ENCODE measurements at places on chromosomes 11 and 22. TPM values are rescaled to one million over a fixed set of nuclear protein-coding genes. Genes with fewer than 3 reads are reported as not detected.

Gene MS4A7
- 0.83 TPM for polyA plus RNA-seq

DNA sequence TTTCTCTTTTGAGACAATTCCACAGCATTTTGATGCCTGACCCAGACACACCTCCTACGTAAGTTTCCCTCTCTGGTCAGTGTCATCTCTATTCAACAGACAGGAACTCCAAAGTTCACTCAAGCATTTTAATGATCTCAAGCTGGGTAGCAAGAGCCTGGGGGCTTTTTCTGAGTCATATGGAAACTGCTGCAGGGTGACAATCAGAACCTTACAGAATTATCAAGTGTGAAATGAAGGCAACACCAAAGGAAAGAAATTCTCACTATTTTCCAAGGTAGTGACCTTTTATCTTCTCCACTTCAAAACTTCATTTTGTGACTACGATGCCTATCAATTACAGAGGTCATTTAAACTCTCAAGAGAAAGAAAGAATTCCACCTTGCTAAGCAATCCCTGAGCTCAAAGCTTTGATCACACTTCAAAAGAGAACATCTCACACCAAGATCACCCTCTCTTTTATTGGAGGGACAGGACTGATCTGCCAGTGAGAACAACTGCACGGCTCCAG, 229.0 kb upstream of the ZC3H12C start:
- DNase-seq = no peak
- H3K27ac ChIP-seq = no peak overlapping the region
- H3K36me3 ChIP-seq = no peaks in the 10 kb centered on the region

Gene C2CD3
- polyA plus RNA-seq = 11.0 TPM

DNA sequence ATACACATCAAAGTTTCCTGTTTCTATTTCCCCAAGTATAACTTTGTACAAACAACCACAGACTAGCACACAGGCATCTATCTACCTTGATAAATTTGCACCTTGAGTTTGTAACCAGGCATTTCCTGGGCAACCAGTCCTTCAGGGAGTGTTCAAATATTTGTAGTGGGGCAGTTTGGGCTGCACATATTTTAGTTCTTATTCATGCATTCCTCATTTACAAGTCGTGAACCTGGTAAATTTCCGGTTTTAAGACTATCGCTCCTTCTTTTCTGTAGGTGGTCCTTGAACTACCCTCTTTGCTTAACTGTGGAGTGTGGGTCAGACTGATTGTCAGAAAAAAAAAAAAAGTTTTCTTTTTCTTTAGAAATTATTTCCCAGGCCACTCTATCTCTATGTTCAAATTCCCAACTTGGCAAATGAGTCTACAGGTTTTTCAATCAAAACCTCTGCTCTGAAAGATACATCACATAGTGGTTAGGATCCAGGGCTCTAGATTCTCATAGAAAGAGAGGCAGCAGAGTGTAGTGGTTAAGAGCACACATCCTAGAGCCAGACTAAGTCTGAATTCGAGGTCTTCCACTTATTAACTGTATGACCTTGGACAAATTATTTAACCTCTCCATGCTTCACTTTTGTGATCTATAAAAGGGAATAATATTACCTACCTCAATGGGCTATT, 201.5 kb downstream of the SOX6 start:
- no peak overlapping the region for H3K4me3 ChIP-seq
- H3K27ac ChIP-seq = no peak overlapping the region
- H3K36me3 ChIP-seq = no peaks in the 10 kb centered on the region
- no peaks in the 10 kb centered on the region for H3K4me1 ChIP-seq
- no peaks in the 10 kb centered on the region for H3K27me3 ChIP-seq

- no peak within 1 kb of the TSS for H3K4me3 ChIP-seq
- H3K36me3 ChIP-seq = no peaks in the 10 kb centered on the region
- H3K4me1 ChIP-seq = peaks cover 22% of the 10 kb centered on the region
- peaks cover 37% of the 10 kb centered on the region for H3K27me3 ChIP-seq
- peak; percentile 46 for DNase-seq
- no peak within 1 kb of the TSS for H3K27ac ChIP-seq
Measured at GRCh38 chr11:125164422-125165110, at the start of gene PKNOX2. Gene PKNOX2 (plus strand): TSS chr11:125164751. CDS start chr11:125351306, 186,555 bp downstream.

DNA sequence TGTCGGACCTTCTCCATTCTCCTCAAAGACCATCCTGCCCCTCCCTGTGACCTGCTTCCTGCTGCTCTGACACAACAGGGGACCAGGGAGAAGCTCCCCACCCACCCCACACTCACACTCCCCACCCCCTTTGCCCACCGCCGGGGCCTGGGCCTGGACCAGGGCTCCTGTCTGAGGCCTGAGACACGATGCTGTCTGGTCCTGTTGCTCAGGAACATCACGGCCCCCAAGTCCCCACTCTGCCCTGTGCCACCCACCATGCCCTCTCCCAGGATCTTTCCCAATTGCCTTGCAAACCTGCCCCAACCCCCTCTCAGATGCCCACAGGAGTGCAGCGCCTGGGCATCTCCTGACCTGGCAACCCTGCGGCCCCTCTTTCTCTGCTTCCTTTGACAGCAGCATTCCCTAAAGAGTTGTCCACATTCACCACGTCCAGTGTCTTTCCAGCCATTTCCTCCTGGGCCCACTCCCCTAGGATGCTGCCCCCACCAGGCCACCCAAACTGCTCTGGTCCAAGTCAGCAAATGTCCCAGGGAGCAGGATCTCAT, 10.8 kb downstream of the CSF2RB start:
- no peaks in the 10 kb centered on the region for H3K4me1 ChIP-seq
- no peak for DNase-seq
- no peak overlapping the region for H3K4me3 ChIP-seq
- peaks cover 33% of the 10 kb centered on the region for H3K36me3 ChIP-seq

GRCh38 chr11:108872781-108873291, 208.0 kb downstream of the DDX10 start:
- no peak overlapping the region for H3K27ac ChIP-seq
- no peaks in the 10 kb centered on the region for H3K4me1 ChIP-seq

GRCh38 chr11:121329781-121330395, 37.3 kb downstream of the SC5D start:
- DNase-seq = no peak
- H3K4me3 ChIP-seq = no peak overlapping the region
- peaks cover 3% of the 10 kb centered on the region for H3K27me3 ChIP-seq
- peaks cover 20% of the 10 kb centered on the region for H3K4me1 ChIP-seq
- no peak overlapping the region for H3K27ac ChIP-seq

GRCh38 chr22:49481659-49482399, 345.8 kb downstream of the BRD1 start:
- H3K27me3 ChIP-seq = no peaks in the 10 kb centered on the region
- DNase-seq = no peak
- H3K27ac ChIP-seq = no peak overlapping the region
- no peaks in the 10 kb centered on the region for H3K36me3 ChIP-seq

Gene DGCR6L
- 111 TPM for polyA plus RNA-seq

DNA sequence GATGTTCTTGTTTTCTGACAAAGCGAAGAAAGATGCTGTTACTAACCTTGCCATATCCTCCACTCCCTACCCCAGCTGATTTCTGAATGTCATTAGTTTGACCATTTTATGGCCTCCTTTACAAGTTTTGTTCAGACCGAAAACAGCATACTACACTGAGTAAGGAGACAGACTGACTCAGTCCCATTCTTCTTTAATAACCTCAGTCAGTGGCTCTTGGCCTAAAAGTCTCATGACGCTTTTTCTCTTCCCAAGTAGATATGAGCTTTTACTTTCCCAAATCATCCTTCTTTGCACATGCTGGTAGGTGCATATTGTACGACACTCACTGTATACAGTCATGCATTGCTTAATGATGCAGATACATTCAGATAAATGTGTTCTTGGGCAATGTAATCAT, 8.0 kb upstream of the FIBIN start:
- no peak overlapping the region for H3K4me3 ChIP-seq
- DNase-seq = no peak
- no peaks in the 10 kb centered on the region for H3K4me1 ChIP-seq
- H3K27ac ChIP-seq = no peak overlapping the region
- no peaks in the 10 kb centered on the region for H3K27me3 ChIP-seq

- H3K36me3 ChIP-seq = peaks cover 3% of the 10 kb centered on the region
- peaks cover 100% of the 10 kb centered on the region for H3K4me1 ChIP-seq
- no peak for DNase-seq
- peak overlapping the region; percentile 71 for H3K27ac ChIP-seq
- H3K27me3 ChIP-seq = no peaks in the 10 kb centered on the region
Measured at GRCh38 chr11:128732471-128733277, 38.8 kb downstream of the FLI1 start.

DNA sequence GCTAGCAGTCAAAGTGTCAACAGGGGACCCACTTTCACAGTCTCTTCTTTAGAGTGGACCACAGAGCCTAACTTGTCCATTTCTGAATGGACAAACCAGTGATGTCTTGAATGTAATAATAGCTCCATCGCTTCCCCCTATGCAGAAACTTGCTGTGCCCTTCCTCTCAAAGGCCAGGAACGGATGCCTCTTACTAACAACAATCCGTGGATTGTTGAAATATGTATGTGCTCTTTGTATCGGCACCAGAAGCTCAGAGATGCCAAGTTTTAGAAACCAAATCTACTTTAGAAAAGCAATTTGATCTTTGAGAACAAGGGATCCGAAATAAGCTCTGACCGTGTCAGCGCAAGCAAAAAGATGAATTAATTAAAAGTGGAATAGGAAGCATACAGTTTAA, 259.5 kb upstream of the POU2AF2 start:
- no peaks in the 10 kb centered on the region for H3K36me3 ChIP-seq
- no peak overlapping the region for H3K27ac ChIP-seq
- H3K4me1 ChIP-seq = no peaks in the 10 kb centered on the region
- no peak for DNase-seq
- H3K27me3 ChIP-seq = no peaks in the 10 kb centered on the region

Gene DLAT
- polyA plus RNA-seq = 26.8 TPM

GRCh38 chr11:69855421-69855820, 36.2 kb upstream of the FGF3 start:
- peaks cover 7% of the 10 kb centered on the region for H3K27me3 ChIP-seq
- H3K4me1 ChIP-seq = no peaks in the 10 kb centered on the region

- H3K27ac ChIP-seq = peak overlapping the region; percentile 87
- H3K36me3 ChIP-seq = peaks cover 49% of the 10 kb centered on the region
- peaks cover 54% of the 10 kb centered on the region for H3K4me1 ChIP-seq
- H3K27me3 ChIP-seq = no peaks in the 10 kb centered on the region
- DNase-seq = peak; percentile 49
- peak overlapping the region; percentile 38 for H3K4me3 ChIP-seq
Measured at GRCh38 chr11:66068923-66069714, 953 bp upstream of the PACS1 start.

Gene NRXN2
- not detected for polyA plus RNA-seq

Gene CSTF3
- 16.5 TPM for polyA plus RNA-seq

- no peak overlapping the region for H3K4me3 ChIP-seq
- peak; percentile 27 for DNase-seq
- peak overlapping the region; percentile 5 for H3K27ac ChIP-seq
- H3K4me1 ChIP-seq = peaks cover 21% of the 10 kb centered on the region
Measured at GRCh38 chr22:39664485-39665200, 94.1 kb downstream of the CACNA1I start.

DNA sequence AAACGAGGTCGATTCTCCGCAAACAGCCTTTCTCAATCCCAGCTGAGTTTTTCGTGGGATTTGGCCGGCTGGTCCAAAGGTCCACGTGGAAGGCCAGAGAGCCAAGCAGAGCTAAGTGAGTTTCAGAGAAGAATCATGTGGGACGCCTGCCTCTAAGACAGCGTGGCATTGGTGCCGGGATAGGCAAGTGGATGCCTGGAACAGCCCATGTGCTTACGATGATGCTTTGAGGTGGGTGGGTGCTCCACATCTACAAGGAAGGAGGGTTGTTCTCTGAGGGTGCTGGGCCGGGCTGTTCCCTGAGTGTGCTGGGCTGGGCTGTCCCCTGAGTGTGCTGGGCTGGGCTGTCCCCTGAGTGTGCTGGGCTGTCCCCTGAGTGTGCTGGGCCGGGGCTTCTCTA, 41.4 kb downstream of the MUC2 start:
- H3K36me3 ChIP-seq = no peaks in the 10 kb centered on the region
- H3K4me1 ChIP-seq = no peaks in the 10 kb centered on the region
- no peak overlapping the region for H3K4me3 ChIP-seq
- no peak overlapping the region for H3K27ac ChIP-seq
- DNase-seq = no peak

- no peak overlapping the region for H3K27ac ChIP-seq
- DNase-seq = no peak
- no peak overlapping the region for H3K4me3 ChIP-seq
- no peaks in the 10 kb centered on the region for H3K27me3 ChIP-seq
- no peaks in the 10 kb centered on the region for H3K4me1 ChIP-seq
Measured at GRCh38 chr11:113282898-113283437, 31.4 kb upstream of the TTC12 start.

DNA sequence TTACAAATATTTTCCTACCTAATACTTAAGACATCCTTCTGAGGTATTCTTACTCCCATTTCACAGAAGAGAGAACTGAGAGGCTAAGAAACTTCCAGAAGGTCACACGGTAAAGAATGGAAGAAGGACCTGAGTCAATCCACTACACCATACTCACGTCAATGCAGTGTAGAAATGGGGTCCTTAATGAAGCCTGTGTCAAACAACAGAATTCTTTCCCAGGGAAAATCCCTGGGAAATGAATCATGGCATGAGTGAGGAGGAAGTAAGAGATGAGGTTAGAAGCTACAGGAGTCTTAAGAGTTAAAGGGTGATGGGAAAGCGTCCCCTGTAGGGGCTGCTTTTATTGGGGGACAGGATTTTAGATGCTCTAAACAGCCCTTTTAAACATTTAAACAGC, 147.9 kb downstream of the C11orf91 start:
- H3K27ac ChIP-seq = no peak overlapping the region
- no peak overlapping the region for H3K4me3 ChIP-seq
- H3K27me3 ChIP-seq = peaks cover 12% of the 10 kb centered on the region
- no peaks in the 10 kb centered on the region for H3K4me1 ChIP-seq
- DNase-seq = no peak

GRCh38 chr11:66846671-66847091, 3.4 kb downstream of the RCE1 start:
- H3K4me3 ChIP-seq = no peak overlapping the region
- peaks cover 25% of the 10 kb centered on the region for H3K4me1 ChIP-seq

DNA sequence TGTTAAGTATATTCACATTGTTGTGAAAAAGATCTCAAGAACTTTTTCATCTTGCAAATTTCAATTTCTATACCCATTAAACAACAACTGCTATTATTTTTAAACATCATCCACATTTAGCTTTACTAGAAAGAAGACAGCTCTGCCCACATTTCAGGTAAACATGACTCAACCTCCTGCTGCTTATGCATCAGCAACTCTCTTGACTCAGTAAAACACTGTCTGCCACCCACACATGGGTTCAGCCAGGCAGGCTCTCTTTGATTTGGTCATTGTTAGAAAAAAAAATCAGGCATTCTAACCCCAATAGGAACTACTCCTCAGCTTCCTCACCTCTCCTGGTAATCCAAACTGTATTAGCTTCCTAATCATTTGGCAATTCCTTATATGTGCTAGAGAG, 5.1 kb upstream of the ENDOD1 start:
- peak; percentile 48 for DNase-seq
- H3K36me3 ChIP-seq = no peaks in the 10 kb centered on the region
- H3K27me3 ChIP-seq = peaks cover 3% of the 10 kb centered on the region
